Stimulated activated CD4-positive, alpha-beta T cell treated with anti-CD3 and anti-CD28 coated beads, Interleukin-4, amount 100 ng/mL, for 48 hours (primary cell): ENCODE measurements at places on chromosomes 13 and 19.

GRCh38 chr13:70585109-70585508 is 476.9 kb upstream of the KLHL1 start:
- no peak for DNase-seq

- DNase-seq, result no peak
Measured at GRCh38 chr13:26476782-26477142, 80.7 kb upstream of the WASF3 start.

DNA sequence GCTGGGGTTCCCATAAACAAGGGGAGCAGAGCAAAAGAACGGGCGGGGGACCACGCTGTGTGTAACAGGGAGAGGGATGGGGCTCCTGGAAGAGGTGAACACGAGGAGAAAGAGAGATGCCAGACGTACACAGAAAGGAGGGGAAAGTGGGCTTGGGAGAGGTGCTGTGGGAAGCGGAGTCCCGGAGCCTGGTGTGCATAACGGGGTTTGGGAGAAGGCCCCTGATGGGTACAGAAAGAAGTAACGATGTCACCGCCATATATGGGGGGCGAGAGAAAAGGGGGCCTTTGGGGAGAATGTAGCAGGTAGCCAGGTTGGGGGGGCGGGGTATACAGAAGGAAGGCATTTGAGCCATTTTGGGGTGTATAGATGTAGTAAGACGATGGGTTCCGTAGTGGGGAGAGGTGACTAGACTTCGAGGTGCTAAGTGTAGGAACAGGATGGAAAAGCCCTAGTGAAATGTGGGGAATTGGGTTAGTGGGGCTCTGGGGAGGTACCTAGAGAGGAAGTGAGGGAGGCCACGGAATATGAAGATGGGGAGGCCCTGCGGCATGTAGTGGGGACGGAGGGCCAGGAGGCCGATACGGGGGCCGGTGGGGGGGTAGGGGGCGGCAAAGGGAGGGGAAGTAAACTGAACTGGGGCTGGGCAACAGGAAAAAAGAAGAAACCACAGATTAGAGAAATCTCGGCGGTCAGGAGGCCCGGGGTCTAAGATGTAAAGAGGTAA is 787 bp downstream of the ZNF580 start:
- no peak for DNase-seq

DNA sequence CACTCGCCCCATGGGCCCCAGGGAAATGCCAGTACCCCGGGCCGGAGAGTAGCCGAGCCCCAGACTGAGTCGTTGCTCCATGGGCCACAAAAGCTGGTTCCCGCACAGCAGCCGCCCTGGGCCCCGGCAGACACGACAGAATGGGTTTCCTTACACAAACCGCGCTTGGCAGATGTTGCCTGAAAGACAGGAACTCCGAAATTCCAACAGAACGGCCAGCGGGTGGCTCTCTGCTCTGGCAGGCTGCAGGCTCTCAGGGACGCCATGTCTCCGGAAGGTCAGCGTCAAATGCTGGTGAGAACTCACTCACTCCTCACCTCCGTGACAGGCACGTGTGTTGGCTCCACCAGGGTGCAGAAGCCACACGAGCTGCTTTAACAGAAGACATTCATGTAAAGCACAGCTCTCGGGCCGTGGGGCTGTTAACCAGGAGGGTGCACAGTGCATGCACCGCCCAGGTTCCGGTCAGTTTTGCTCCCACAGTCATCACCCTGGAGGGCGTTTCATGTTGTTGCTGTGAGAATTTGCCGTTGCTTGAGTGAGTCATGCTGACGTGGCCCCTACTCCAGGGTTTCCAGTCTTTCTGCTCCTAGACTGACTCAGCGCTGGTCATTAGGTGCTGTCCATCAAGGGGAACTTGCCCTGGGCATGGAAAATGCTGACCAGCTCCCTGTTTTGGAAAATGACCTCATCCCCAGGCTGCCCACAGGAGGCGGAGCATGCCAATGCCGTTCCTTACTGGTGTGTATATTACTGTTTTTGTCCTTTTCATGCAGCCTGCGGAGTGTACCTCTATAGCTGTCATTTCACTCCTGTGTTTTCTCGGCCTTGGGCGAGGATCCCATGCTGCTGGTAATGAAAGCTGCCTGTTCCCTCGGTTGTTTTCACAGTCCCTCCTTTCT is 44.8 kb downstream of the ANKRD10 start:
- DNase-seq, result no peak

DNA sequence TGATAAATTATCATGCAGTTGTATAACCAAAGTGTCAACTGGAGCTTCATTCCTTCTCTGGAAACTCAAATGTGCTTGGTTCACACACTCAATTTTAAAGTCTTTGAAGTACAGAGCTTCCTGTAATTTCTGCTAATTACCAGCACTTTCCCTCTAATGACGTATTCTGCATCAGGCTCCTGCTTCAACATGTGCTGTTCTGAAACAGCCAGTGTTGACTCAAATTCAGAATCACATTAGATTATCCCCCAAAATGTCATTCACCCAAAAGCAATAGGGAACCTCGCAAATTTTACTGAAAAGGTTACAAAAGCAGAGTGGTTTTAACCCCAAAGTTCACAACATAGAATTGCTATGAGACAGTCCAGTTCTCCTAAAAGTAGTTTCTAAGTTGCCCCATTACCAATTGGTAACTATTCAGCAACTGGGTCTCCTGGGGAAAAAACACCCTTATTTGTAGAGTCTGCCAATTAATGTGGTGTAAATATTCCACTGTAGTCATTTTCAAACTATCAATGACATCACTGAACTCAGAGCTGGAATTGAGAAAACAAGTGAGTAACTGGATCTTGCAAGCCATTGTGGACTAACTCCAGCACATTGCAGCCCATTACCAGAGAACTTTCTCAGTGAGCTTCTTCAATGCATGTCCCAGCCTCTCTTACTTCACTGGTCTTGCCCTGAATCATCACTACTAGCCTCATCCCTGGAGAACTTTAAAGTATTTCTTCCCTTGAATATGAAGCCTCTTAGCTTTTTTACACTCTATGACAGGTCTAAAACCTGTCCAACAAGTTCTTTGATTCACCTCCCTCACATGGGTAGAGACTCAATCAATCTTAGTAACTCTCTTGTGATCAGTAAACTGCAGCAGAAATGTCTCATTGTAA is 955.4 kb downstream of the EFNB2 start:
- no peak for DNase-seq

DNA sequence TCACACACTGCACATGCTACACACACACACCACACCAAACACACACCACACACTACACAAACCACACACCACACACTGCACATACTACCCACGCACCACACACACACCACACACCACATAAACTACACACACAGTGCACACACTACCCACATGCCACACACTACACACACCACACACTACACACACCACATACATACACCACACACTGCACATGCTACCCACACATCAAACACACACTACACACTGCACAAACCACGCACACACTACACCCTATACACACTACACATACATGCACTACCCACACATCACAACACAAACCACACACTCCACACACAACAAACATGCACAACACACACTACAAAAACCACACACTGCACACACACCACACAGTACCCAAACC is 6.0 kb downstream of the MAG start:
- DNase-seq, result no peak

DNA sequence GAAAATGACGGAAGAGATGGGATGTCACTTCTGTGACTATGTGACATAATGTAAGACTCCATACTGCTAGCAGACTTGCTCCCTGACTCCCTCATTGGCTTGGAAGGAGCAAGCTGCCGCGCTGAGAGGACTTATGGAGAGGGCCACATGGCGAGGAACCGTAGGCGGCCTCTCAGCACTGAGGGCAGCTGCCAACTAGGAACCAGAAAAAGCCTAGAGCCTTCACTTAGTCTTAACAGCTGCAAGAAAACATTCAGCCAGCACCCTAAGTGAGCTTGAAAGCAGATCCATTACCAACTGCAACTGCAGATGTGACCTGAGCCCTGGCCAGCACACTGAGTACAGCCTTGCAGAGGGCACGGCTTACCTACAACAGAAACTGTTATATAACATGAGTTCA is 33.9 kb downstream of the USP12 start:
- no peak for DNase-seq

- DNase-seq, result no peak
Measured at GRCh38 chr13:43749503-43749902, 37.3 kb downstream of the ENOX1 start.

- no peak for DNase-seq
Measured at GRCh38 chr13:94329277-94329676, 150.2 kb downstream of the DCT start.

- no peak for DNase-seq
Measured at GRCh38 chr19:41691268-41691970, 3.3 kb upstream of the CEACAM7 start.

DNA sequence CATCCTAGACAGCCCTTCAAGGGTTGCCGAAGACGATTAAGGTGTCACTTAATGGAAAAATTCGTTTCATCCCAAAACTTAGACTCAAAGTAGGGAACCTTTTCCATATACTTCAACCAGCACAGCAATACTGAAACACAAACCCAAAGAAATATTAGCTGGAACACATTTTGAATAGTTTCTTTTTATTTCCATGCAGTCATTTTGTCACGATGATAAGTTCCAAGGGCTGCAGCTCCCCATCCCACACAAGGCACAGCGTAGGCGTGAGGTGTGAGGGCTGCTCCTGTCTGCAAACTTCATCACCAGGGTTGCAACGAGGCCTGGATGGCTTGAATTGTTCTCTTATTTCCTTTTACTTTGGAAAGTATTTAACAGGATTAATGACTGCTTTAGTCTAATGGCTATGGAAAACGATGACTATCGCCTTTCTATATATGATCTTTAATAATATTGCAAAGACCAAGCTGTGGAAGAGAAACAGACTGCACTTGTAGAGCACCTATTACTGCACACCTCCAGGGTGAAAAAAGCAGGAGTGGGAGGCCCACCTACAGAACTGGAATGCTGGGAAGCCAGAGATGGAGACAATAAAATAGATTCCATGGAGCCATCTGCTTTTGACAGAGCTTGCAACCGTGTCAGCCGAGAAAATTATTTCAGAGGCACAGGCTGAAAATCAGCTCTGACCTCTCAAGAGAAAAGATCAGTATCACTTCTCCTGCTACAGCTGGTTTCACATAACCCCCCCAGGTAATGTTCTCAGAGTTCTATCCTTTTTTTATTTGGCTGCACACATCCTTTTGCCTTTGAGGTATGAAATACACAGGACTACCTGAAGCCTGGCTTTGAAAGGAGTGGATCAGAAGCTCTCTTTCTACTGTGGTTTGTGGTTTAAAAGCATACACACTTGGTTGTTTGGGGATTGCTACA is 274.5 kb upstream of the NBEA start:
- no peak for DNase-seq

DNA sequence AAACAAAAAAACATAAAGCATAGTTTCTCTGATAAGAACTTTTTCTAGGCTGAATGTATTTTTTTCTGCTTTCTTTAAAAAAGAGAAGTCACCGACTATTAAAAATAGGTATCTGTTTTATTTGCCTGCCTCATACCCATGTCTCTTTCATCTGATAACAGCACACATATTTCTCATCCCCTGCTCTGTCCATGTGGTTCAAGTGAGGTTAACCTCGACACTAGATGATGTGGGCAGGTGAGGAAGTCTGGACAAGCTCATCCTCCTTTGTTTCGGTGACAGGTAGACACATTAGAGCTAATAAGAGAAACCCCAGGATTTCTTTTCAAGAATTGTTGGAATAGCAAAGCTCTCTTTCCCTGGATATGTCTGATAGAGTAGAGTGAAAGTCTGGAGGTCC is 222.7 kb downstream of the GPC5 start:
- no peak for DNase-seq
